ENCODE measurements at places on chromosomes 7 and 10.

GRCh38 chr10:13684252-13684791, 97.6 kb downstream of the PRPF18 start:
- no peaks in the 10 kb centered on the region for H3K36me3 ChIP-seq
- DNase-seq, result no peak
- H3K27me3 ChIP-seq, result no peaks in the 10 kb centered on the region
- no peak overlapping the region for H3K4me3 ChIP-seq

GRCh38 chr10:78332012-78332411, 298.3 kb downstream of the RPS24 start:
- peak; percentile 12 for DNase-seq
- H3K4me3 ChIP-seq, result no peak overlapping the region
- H3K36me3 ChIP-seq, result no peaks in the 10 kb centered on the region
- no peaks in the 10 kb centered on the region for H3K27me3 ChIP-seq
- no peak overlapping the region for H3K27ac ChIP-seq
- peaks cover 8% of the 10 kb centered on the region for H3K4me1 ChIP-seq

GRCh38 chr10:72173619-72174296, 42.1 kb upstream of the ANAPC16 start:
- no peak overlapping the region for H3K4me3 ChIP-seq
- H3K4me1 ChIP-seq, result peaks cover 3% of the 10 kb centered on the region
- no peak for DNase-seq
- H3K36me3 ChIP-seq, result peaks cover 3% of the 10 kb centered on the region
- H3K27me3 ChIP-seq, result no peaks in the 10 kb centered on the region

DNA sequence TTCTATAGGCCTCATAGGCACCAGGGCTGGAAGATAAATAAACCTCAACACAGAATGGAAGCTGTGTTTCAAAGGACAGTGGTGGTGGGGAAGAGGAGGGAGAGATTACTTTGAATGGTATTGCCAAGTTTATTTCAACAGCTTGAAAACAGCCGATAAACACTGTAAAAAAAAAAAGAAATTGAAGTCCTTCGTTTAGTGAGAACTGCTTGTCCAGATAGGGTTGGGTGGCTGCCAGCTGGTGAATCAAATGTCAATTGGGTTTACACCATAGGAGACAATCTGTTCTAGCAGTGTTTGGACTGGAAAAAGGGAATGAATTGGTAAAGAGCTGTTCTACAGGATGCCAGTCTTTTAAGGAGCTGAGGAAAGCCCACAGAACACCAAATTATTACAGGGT, 254.8 kb downstream of the PHF14 start:
- H3K36me3 ChIP-seq, result no peaks in the 10 kb centered on the region
- DNase-seq, result no peak
- H3K4me3 ChIP-seq, result no peak overlapping the region
- peak overlapping the region; percentile 35 for H3K27ac ChIP-seq

DNA sequence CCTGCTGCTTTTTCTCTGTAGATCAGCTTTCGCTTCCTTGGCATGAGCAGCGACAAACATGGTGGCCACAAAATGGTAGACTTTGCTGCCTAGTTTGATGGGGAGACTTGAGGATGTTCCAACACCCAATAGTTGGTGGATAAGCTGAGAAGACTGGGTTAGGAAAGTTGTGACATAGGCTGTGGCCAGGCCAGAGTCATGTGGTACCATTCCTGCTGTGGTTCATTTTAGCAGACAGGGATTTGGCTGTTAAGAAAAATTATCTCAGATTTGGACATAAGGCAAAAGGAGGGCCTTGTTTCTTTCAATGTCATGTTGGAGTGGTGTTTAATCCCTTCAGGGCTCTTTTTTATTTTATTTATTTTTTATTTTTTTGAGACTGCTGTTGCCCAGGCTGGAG, 26.6 kb upstream of the FAM180A start:
- H3K27ac ChIP-seq, result no peak overlapping the region
- H3K4me1 ChIP-seq, result no peaks in the 10 kb centered on the region
- no peak for DNase-seq
- H3K4me3 ChIP-seq, result no peak overlapping the region

Data from liver (tissue), 10 donors.